A172 (cell line): ENCODE measurements at places on chromosomes 12 and 14.

GRCh38 chr12:75692876-75693275 is 181.5 kb upstream of the KRR1 start:
- DNase-seq = no peak

DNA sequence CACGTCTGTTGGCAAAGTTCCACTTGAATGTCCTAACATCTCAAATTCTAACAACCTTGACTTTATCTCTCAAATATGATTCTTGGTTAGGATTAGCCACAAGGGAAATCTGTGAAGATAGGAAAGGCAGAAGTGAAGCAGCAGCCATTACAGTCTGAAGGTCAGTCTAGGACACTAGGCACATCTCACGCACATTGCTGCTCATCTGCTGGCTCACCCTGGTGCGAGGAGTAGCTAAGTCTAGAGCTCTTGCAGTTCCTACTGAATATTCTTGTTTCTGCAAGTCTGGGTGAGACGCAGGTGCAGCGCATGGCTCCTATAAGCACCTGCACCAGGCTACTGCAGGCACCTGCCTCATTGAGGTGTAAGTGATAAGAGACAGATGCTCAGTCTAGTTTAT is 6.4 kb upstream of the SLC25A3 start:
- DNase-seq = no peak

DNA sequence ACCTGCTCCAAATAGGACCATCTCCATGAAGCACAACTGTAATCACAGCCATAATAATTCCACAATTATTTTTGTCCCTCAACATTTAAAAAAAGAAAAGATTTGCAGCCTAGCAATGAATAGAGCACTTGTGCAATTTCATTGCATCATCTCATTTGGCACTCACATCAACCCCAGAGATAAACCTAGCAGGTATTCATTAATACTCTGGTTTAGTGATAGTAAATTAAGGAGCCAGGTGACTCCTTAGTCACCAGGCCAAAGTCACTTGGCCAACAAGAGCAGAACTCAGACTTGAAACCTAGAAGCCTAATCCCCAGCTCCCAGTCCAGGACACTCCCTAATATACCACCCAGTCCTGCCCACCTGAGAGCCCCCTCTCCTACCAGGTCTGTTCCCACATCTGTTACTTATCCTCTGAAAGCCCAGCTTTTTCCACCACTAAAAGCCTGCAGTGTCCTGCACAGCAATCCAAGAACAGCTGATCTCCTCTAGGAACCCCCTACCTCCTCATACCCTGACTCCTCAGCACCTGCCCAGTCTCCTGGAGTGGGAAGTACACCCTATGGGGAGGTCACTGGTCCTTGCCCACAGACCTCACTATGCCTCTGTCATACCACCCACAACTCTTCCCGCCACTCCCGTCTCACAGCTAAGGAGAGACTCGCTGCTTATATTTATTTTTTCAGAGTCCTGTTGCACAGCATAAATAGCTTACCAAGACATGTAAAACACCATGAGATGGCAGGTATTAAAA is 22.1 kb downstream of the OR10P1 start:
- no peak for DNase-seq

GRCh38 chr14:61891810-61892209 is 129.6 kb downstream of the SNAPC1 start:
- peak; percentile 7 for DNase-seq

GRCh38 chr14:68466491-68466977 is 326.3 kb downstream of the ZFP36L1 start:
- DNase-seq = peak; percentile 95

DNA sequence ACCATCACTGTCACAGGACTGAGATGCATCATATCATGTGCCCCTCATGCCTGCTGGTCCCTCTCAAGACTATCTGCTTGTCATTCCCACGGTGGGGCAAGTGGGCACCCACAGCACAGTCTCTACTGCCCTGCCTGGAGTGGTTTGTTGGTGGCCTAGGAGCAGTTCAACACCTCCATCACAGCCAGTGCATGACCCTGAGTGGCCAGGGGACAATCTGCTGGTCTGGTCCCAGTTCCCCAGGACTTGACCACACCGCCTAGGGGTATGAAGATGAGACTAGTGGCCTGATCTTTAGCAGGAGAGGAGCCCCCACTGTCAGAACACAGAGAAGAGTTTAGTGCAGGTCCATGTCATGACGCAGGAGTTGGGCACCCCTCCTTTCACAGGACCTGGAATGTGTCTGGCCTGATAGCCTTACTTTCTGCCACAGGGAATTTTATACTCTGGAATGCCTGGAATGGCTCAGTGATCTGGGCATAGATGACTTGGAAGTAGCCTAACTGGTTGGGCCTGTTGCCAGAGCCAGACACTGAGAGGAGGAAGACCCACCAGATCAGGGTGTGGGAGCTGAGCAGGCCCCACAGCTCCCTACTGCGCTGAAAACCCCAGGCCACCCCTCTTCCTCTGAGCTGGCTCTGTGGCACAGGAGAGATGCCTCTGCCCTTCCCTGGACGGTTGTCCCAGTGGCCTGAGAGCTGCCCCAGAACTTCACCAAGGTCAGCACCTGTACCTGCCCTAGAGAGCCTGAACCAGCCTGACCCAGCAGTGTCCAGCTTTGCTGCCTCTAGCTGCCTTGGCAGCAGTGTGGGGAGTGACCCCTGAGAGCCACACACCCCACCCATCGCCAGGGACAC is 83.3 kb downstream of the PUS7L start:
- DNase-seq = no peak

DNA sequence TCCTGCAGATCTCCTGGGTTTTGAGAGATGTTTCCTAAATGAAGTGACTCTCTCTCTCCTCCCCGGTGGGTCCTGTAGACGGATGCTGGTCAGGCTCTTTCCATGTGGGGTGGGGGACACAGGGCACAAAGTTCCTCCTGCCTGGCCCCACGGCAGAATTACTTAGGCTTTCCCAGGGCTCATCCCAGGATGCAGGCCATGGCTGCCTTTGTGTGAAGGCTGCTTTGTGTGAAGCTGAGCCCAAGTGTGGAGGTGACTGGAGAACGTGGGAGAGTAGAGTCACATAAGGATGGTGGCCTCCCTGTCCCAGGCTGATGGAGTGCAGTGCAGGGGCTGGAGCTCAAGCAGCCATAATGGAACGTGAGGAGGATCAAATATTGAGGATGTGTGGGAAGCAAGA is 200.2 kb downstream of the ADGRD1 start:
- DNase-seq = no peak
